NCI-H510A treated with DMSO at 0.1 percent for 48 hours (cell line): ENCODE measurements at places on chromosomes 3 and 15.

- DNase-seq: peak; percentile 81
These were observed 31.1 kb upstream of the HHATL start for GRCh38 chr3:42733501-42734262.

GRCh38 chr3:163809540-163809993 lies 1268.7 kb downstream of the SI start:
- DNase-seq: no peak

- peak; percentile 83 for DNase-seq
These were observed 42.9 kb downstream of the DCUN1D1 start for GRCh38 chr3:182937293-182938051.

GRCh38 chr3:49020330-49021212 lies 1.4 kb upstream of the NDUFAF3 start:
- no peak for DNase-seq

- DNase-seq: no peak
These were observed 137.9 kb downstream of the DNAJB8 start for GRCh38 chr3:128328546-128329458.

- no peak for DNase-seq
These were observed 236.0 kb upstream of the GOLGA6L4 start for GRCh38 chr15:83999396-84000135.

DNA sequence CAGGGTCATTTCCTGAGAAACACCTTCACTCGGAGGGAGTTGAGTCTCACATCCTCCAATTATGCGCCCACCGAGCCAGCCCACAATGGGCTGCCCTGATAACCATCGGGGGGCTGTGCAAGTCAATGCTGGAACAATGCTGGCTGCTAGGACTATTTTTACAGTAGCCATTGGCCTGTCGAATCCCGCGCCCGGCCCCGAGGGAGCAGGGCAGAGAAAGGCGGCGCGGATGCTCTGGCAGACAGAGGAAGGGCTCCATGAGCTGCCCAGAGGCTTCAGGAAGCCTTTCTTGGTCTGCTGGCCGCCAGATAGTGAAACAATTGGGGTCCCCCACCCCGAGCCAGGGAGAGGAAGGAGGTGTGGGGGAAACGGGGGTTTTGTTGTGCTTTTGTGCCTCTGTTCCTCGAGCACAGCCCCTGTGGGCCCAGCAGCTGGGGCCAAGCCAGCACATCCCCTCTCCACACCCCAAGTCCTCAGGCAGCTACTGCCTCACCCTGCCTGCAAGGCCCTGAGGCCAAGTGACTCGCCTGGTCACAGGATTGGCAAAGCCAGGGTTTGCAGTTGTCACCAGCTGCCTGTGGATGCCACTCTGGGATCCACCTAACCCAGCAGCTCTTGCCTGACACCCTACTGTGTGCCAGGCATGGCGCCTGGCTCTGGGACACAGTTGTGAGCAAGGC lies 39.0 kb downstream of the SLC6A6 start:
- DNase-seq: no peak

GRCh38 chr3:21054064-21054463 lies 696.9 kb downstream of the ZNF385D start:
- DNase-seq: no peak

- DNase-seq: no peak
These were observed 91.8 kb downstream of the FILIP1L start for GRCh38 chr3:100022506-100022905.

DNA sequence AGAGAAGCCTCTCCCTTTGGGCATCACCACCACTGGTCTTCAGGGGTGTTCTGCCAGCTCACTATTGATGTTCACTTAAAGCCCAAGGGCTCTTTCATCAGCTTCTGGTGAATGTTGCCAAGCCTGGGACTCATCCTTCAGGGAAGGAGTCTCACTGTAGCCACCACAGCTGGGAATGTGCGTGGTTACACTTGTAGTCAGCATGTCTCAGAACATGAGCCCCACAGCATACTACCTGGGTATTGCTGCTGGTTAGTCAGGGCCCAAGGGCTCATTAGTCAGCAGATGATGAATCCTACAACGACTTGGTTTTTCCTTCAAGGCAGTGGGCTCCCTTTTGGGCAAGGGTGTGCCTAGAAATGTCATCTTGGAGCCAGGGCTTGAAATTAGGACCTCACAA lies 412.9 kb downstream of the VGLL3 start:
- DNase-seq: no peak

GRCh38 chr3:101266566-101266965 lies 53.8 kb downstream of the IMPG2 start:
- DNase-seq: no peak

- DNase-seq: no peak
These were observed 32.6 kb upstream of the IREB2 start for GRCh38 chr15:78405336-78405924.

DNA sequence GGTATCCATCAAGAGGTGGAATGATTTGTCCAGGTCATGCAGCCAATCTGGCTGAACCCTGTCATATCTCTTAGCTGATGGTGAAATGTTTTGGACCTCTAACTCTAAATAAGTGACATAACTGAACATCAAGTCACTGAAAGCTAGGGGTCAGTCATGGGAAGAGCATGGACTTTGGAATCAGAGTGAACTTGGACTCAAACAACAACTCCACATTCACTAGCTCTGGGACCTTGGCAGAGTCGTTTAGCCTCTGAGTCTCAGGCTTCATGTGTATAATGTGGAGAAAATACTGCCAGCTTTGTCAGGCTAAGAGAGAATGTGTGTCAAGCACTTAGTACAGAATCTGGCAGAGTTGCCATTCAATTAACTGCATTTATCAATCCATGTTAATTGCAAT lies 557.8 kb upstream of the CFAP20DC start:
- no peak for DNase-seq

DNA sequence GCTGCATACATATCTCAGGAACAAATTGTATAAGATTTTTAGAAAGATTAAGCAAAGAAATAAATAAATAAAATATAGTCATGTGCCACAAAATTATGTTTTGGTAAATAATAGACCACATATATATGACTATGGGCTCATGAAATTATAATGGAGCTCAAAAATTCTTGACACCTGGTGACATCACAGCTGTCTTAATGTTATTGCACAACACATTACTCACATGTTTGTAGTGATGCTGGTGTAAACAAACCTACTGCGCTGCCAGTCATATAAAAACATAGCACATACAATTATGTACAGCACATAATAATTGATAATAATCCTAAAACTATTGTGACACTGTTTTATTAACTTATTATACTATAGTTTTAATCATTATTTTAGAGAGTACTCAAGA lies 1159.1 kb downstream of the SI start:
- no peak for DNase-seq

DNA sequence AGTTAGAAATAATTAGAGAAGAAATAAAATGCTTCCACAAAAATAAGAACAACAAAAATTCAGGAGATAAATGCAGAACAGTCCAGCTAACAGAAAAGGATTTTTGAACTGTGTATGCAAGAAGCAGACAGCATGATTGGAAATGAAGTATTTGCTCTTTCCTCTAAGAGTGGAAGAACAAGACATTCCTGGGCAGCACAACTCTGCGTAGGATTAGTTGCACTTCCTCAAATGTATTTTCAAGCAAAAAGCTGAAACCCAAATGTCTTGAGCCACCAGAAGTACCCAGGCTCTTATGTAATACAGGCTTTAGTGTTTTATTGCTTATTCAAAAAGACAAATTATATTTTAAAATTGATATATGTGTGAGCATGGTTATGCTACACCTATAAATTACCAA lies 127.2 kb downstream of the ZBTB20 start:
- DNase-seq: no peak

DNA sequence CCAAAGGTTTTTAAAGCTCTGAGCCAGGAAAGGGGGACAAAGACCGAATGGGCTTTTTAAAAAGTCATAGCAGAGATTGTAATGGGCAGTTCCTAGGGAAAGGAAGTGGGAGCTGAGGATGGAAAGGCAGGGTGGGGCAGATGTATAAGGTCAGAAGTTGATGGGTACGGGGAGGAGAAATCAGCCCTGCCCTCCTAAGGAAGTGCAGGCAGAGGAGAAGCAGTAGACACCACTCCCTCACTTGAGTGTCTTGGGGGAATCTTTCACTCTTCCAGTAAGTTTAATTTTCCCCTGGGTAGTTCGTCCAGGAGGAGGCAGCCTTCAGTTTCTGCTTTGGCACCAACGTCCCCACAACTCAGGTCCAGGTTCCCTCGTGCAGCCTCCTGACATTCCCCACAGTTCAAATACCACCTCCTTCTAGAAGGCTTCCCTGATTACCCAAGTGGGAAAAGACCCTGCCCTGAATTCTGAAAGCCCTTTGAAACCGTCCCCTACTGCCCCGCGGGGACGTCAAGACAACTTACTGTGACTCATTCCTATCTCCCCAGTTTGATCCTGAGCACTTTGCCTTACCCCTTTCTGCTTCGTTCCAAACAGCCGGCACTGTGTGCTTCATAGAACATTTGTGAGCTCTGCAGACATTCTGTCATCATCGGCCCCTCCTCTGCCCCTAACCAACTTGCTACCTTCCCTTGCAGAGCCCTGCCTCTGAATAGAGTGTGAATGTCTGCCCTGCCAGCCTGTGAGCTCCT lies 14.3 kb upstream of the SRP14 start:
- no peak for DNase-seq

DNA sequence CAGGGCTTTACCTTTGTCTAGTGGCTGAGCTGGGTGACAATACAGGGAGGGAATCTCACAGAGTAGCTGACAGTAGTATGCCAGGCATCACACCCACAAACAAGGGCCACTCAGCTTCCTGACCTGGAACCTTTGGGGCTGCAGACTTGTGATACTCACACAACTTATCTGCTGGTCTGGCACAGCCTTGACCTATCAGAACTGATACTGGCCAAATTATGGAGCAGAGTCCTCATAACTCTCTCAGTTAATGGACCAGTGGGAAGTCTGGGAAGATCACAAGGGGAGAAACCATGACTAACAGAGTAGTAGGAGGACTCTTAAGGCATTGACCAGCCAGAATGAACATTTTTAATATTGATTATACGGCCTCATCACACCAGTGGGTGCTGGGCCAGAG lies 19.4 kb downstream of the MRPL46 start:
- no peak for DNase-seq

DNA sequence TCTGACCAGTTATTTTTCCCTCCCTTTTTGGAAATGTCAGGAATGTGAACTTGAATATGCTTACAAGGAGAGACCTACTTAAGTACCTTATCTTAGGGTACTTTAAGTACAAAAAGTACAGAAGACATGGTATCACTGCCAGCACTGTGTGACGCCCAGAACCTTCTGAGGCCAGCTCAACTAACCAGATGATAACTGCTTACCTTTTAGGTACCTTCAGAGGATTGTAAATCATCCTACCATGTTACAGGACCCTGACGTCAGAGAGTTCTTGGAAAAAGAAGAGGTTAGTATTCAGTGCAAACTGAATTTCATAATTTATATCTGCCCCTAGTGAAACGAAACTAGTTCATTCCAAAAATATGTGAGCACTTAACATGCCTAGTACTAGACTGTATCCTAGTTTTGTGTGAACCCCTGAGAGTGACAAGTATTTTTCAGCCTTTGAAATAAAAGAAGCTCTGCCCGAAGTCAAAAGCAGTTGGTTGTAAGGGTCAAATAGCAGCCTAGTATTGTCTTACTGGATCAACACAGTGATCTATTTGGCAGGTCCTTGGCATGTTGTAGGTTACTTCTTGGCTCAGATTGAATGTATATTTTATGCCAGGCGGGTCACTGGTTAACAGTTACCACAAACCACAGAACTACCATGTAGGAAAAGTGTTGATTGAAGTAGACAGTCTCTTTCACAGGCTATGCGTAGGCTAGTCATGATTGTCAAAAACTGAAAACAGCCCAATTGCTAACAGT lies 23.8 kb upstream of the SNX22 start:
- DNase-seq: no peak

DNA sequence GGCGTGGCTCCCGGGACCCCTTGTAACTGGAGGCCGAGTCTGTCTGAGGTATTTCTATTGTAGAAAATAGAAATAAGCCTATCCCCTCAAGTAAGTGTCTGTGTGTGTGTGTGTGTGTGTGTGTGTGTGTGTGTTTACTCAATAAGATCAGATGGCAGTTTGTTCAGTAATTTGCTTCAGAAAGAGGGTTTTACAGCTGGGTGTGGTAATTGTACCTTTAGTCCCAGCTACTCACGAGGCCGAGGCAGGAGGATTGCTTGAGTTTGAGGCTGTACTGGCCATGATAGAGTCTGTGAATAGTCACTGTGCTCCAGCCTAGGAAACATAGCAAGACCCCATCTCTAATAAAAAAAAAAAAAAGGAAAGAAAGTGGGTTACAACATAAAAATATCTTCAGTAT lies 8.7 kb downstream of the SPINT1 start:
- no peak for DNase-seq

DNA sequence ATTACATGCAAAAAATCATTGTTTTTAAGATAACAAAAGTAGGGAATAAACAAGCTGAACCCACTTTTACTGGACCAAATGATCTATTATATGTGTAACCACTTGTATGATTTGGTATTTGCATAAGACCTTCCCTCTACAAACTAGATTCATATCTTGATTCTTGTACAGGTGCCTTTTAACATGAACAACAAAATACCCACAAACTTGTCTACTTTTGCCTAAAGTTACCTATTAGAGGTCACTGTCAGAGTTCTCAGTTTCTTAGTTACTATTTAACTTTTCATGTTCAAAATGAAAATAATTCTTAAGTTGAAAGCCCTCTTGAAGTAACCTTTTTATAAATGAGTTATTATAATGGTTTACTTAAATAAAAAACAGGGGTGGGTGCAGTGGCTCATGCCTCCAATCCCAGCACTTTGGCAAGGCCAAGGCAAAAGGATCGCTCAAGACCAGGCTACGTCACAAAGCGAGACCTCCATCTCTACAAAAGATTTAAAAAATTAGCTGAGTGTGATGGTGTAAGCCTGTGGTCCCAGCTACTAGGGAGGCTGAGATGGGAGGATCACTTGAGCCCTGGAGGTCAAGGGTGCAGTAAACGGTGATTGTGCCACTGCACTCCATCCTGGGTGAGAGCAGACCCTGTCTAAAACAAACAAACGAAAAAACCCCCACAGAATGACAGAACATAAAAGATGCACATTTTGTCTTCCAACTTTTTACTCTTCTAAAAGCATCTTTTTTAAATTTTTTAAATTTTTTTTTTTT lies 16.0 kb downstream of the ACTR8 start:
- no peak for DNase-seq

- peak; percentile 32 for DNase-seq
These were observed 67.0 kb upstream of the TPM1 start for GRCh38 chr15:62975515-62975914.
